AG08395 (cell line): ENCODE measurements at places on chromosomes 1 and 21.

GRCh38 chr1:52054496-52055065, 410 bp downstream of the TXNDC12 start:
- no peak for DNase-seq

DNA sequence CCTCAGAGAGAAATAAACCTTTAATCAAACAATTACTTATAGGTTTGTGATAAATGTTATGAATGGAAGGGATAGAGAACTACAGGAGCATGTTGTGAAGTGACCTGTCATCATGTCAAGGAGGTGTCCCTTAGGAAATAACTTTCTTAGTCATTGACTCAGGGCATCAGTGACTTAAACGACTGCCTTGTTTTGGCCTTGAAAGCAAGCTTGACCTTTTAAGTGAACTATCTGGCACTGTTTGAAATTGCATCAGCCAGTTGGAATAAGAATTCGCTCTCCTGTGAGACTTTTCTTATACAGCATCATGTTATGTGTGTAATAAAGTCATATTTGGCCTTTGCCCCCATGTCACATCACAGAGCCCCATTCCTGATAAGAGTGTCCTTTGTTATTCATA, 30.9 kb downstream of the LRRC8B start:
- no peak for DNase-seq

DNA sequence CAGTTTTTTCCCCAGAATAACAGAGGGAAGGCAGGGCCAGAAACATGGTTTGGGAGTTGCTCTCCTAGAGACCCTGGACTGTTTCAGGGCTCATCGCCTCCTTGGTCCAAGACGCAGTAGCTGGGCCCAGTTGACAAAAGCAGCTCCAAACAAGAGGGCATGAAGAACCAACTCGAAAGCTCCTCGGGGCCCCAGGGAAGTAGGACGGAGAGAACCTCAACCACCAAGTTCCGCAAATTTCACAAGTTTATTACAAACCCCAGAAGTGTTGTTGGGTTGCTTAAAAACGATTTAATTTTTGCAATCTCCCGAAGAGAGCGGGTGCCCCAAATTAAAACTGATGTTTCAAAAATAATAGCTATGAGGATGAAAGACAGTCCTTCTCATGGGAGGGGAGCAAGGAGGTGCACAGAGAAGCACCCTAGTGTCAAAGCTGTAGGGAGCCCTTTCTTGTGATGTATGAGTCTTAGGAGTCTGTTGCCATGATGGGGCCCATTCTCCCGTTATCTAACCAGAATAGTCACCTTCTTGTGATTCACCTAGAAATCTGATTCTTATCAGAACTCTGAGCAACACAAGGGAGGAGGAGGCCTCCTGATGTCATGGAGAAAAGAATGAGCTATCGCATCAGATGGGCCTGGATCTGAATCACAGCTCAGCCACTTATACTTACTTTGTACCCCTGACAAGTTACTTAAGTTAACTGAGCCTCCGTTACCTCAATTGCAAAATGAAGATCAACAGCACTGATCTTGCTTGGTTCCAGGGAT, 165.7 kb upstream of the IRF2BP2 start:
- DNase-seq: no peak

GRCh38 chr1:47436979-47437446, 831 bp upstream of the FOXD2 start:
- DNase-seq: no peak

GRCh38 chr1:41920658-41921057, 1.9 kb upstream of the HIVEP3 start:
- DNase-seq: no peak

DNA sequence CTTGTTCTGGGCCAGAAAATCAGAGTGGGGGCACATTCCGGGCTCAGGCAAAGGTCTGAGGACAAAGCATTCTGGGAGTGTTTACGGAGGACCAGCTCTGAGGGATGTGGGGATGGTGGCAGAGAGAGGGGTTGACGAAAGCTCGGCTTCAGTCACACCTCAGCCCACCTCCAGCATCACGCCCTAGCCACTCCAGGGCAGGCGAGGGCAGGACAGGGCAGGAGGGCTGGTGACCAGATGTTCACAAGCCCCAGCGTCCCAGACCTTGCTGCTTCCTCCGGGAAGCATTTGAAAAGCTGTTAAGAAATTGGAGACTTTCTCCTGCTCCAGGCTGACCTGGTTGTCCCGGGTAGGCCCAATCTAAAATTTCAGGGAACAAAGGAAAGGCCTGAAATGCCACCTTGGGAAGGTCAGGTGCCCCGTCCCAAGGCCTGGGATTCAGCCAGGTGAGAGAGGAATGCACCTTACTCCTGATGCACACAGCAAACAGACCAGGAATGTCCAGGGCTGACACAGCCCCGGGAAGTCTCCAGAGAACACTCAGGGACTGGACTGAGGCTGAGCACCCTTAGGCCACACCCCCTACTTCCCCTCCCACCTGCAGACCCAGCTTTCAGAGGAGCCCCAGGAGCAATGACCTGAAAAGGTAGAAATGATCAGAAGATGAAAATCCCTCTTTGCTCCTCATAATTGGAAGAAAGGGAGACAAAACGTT, 71.9 kb upstream of the KLHDC7A start:
- DNase-seq: no peak

- no peak for DNase-seq
Measured at GRCh38 chr1:58986996-58987767, 203.3 kb upstream of the JUN start.

- DNase-seq: no peak
Measured at GRCh38 chr1:116166655-116167054, 55.5 kb downstream of the MAB21L3 start.

DNA sequence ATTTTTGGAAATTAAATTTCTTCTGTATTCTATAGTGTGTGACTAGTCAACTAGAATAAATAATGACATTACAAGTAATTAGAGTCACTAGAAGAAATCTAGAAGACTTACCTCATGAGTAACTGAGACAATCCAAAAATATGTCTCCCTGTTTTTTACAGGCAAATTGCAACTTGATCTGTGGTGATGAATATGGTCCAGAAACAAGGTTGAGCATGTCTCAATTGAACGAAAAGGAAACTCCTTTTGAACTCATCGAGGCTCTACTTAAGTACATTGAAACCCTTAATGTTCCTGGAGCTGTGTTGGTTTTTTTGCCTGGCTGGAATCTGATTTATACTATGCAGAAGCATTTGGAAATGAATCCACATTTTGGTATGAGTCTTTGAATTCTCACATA, 36.7 kb downstream of the DHX9 start:
- DNase-seq: no peak
